ENCODE measurements at places on chromosomes 12 and 14. TPM values are rescaled to one million over a fixed set of nuclear protein-coding genes. Genes with fewer than 3 reads are reported as not detected.

- peak overlapping the region; percentile 70 for H3K4me3 ChIP-seq
- peak; percentile 69 for DNase-seq
- H3K27ac ChIP-seq, result no peak overlapping the region
Measured at GRCh38 chr14:61188978-61189808, 91.9 kb downstream of the TMEM30B start.

DNA sequence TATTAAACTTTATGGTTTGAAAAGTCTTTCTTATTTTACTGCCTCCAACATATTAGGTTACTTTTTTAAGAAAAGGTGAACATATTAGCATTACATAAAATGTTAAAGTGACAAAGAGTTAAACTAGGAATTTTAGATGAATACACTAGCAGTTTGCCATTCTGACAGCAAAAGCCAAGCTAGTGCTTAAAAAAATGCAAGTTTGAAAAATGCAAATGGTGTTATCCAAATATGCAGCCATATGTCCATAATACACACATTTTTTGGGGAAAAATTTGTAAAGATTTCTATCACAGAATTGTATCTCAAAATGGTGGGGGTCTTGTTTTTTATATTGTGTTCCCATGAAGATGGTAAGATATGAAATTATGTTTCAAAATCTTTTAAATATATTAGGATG, 466.1 kb downstream of the FOXG1 start:
- H3K4me3 ChIP-seq, result no peak overlapping the region
- no peak overlapping the region for H3K27ac ChIP-seq
- no peaks in the 10 kb centered on the region for H3K27me3 ChIP-seq
- no peak for DNase-seq

DNA sequence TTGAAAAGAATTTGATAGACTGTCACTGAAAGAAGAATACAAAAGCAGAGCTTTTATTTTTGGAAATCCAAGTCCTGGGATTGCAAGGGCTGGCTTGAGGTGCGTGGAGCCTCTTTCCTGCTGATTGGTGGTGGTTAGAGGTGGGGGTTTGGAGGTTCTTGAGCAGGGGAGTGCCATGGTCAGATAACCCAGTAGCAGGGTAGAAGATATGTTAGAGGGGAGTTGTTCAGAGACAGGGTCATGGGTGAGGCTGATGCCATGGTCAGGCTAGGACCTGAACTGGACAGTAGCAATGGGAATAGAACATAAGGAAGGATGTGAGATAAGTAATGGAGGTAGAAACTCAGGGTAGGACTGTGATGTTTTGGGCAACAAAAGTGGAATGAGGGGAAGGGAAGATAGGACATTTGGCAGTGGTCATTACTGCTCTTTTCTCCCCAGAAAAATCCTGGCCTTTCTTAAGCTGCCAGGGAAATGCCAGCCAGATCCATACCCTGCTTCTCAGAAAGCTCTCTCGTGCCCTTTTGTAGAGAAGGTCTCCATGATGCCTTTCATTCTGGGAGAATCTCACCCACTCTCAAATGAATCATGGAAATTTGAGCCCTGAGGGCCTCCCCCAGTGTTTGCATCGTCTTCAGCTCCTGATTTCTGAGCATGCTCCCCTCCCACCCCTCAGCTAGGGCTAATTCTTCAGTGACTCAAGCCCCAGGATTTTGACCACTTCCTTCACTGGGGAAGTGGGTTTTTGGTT, 9.5 kb downstream of the EMP1 start:
- peak overlapping the region; percentile 50 for H3K27ac ChIP-seq
- no peaks in the 10 kb centered on the region for H3K36me3 ChIP-seq
- peaks cover 60% of the 10 kb centered on the region for H3K4me1 ChIP-seq
- DNase-seq, result peak; percentile 71

DNA sequence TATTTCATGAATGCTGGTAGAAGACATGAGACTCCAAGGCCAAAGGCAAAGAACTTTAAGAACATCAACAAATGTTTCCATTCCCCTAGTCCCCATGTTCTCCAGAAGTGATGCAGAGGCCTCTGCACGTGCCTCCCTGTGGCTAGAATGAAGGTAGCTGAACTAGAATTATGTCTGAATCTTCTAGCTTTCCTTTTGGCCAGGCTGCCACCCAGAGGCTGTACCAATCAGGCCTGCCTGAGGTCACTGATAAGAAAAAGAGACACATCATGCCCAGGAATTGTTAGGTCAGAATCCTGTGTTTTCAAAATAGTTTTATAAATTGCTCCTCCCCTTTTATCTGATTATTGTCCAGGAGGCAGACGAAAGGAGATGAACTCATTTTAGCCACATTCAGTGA, 188.0 kb upstream of the SLC16A7 start:
- no peak overlapping the region for H3K27ac ChIP-seq
- H3K4me3 ChIP-seq, result no peak overlapping the region
- no peak for DNase-seq
- H3K27me3 ChIP-seq, result peaks cover 2% of the 10 kb centered on the region

- DNase-seq, result no peak
- peaks cover 17% of the 10 kb centered on the region for H3K36me3 ChIP-seq
- peaks cover 73% of the 10 kb centered on the region for H3K27me3 ChIP-seq
- H3K4me3 ChIP-seq, result no peak overlapping the region
- no peak overlapping the region for H3K27ac ChIP-seq
Measured at GRCh38 chr14:56810836-56811592, 735 bp upstream of the OTX2 start.

DNA sequence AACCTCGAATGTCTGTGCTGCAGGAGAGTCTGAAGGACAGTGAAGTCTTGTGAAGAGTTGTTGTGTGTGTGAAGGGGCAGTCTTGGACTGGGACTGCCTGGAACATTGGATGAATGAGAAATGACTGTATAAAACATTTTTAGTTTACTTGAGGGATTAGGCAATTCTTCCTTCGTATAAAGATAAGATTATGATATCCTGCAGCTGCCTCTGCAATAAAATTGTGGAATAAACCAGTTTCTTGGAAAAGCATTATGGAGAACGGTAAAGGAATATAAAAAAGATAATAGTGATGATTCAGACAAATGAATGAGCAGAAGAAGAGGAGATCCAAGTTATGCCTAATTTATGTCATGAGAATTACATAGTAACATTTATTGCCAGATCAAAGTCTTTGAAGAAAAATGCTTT, 30.9 kb upstream of the LUM start:
- no peaks in the 10 kb centered on the region for H3K27me3 ChIP-seq
- no peaks in the 10 kb centered on the region for H3K36me3 ChIP-seq
- no peaks in the 10 kb centered on the region for H3K4me1 ChIP-seq
- DNase-seq, result no peak
- no peak overlapping the region for H3K27ac ChIP-seq

GRCh38 chr12:64097366-64098105, 124.6 kb downstream of the KICS2 start:
- peaks cover 13% of the 10 kb centered on the region for H3K27me3 ChIP-seq
- H3K27ac ChIP-seq, result no peak overlapping the region
- no peaks in the 10 kb centered on the region for H3K4me1 ChIP-seq
- no peak overlapping the region for H3K4me3 ChIP-seq

GRCh38 chr12:92414170-92415070, 268.8 kb upstream of the BTG1 start:
- no peaks in the 10 kb centered on the region for H3K36me3 ChIP-seq
- no peak overlapping the region for H3K4me3 ChIP-seq
- no peaks in the 10 kb centered on the region for H3K27me3 ChIP-seq
- H3K27ac ChIP-seq, result peak overlapping the region; percentile 9
- peaks cover 12% of the 10 kb centered on the region for H3K4me1 ChIP-seq

- H3K4me3 ChIP-seq, result no peak overlapping the region
- no peak for DNase-seq
- H3K27ac ChIP-seq, result peak overlapping the region; percentile 57
- H3K4me1 ChIP-seq, result peaks cover 95% of the 10 kb centered on the region
- peaks cover 12% of the 10 kb centered on the region for H3K36me3 ChIP-seq
- no peaks in the 10 kb centered on the region for H3K27me3 ChIP-seq
Measured at GRCh38 chr14:91380610-91381371, 36.8 kb downstream of the CCDC88C start.

DNA sequence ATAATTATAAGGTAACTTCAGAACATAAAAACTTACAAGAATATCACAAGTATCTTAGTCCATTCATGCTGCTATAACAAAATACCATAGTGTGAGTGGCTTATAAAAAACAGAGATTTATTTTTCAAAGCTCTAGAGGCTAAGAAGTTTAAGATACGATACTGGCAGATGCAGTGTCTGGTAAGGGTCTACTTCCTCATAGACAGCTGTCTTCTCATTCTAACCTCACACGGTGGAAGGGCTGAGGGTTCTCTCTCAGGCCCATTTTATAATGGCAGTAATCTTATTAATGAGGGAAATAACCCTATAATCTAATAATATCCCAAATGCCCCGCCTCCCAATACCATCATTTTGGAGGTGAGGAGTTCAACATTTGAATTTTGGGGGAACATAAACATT, 23.7 kb upstream of the OSBPL8 start:
- H3K27ac ChIP-seq, result no peak overlapping the region
- no peak for DNase-seq
- peaks cover 1% of the 10 kb centered on the region for H3K4me1 ChIP-seq
- no peak overlapping the region for H3K4me3 ChIP-seq

- no peaks in the 10 kb centered on the region for H3K36me3 ChIP-seq
- DNase-seq, result no peak
- H3K27ac ChIP-seq, result no peak overlapping the region
- no peaks in the 10 kb centered on the region for H3K27me3 ChIP-seq
Measured at GRCh38 chr14:32007755-32008362, 69.2 kb upstream of the ARHGAP5 start.

DNA sequence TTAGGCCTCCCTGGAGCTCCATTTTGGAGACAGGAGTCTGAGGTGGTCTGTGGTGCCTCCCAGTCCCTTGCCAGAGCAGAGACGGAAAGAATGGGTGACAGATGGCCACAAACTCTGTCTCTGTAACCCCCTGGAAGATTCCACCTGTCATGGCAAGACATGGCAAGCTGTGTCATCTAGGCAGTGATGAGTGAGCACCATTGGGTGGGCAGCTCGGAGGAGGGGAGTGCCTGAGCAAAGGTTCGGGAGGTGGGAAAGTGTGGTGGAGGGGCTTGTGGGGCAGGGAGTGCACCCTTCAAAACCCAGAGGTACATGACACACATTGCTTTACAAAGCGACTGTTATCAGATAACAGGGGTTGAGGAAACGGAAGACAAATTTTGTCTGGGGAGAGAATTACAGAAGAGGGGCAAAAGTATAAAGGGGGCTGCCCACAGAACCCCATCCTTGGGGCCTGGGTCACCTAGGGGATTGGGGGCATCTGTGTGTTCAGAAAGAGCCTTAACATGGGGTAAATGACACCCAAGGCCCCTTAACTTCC, 3.5 kb downstream of the RIN3 start:
- H3K27me3 ChIP-seq, result peaks cover 1% of the 10 kb centered on the region
- H3K27ac ChIP-seq, result no peak overlapping the region
- peaks cover 10% of the 10 kb centered on the region for H3K4me1 ChIP-seq
- no peak for DNase-seq
- H3K4me3 ChIP-seq, result no peak overlapping the region

GRCh38 chr14:91388551-91388975, 29.1 kb downstream of the CCDC88C start:
- peak overlapping the region; percentile 35 for H3K4me3 ChIP-seq
- peaks cover 84% of the 10 kb centered on the region for H3K4me1 ChIP-seq
- peaks cover 11% of the 10 kb centered on the region for H3K36me3 ChIP-seq
- H3K27ac ChIP-seq, result peak overlapping the region; percentile 83
- no peaks in the 10 kb centered on the region for H3K27me3 ChIP-seq

- H3K27me3 ChIP-seq, result no peaks in the 10 kb centered on the region
- H3K4me3 ChIP-seq, result no peak overlapping the region
- no peaks in the 10 kb centered on the region for H3K36me3 ChIP-seq
- no peak for DNase-seq
- H3K4me1 ChIP-seq, result no peaks in the 10 kb centered on the region
Measured at GRCh38 chr14:83289896-83290295, 1756.2 kb upstream of the SEL1L start.

DNA sequence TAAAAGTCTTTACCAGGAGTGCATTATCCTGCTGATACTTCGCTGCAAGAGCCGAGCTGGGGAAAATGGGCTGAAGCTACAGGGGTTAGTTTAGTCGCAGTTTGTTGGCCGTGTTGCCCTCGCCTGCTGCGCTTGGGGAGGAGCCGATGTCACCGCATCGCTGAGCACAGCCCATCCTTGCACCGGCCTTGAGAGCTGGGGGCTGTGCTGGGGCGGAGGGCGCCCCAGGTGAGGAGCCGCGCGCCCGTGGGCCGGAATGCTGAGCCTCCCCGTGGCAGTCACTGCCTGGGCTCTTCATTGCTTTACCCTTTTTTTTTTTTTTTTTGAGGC, 50.0 kb downstream of the ADGRD1 start:
- no peak overlapping the region for H3K4me3 ChIP-seq
- DNase-seq, result no peak
- no peaks in the 10 kb centered on the region for H3K36me3 ChIP-seq
- no peaks in the 10 kb centered on the region for H3K4me1 ChIP-seq
- H3K27me3 ChIP-seq, result peaks cover 7% of the 10 kb centered on the region

DNA sequence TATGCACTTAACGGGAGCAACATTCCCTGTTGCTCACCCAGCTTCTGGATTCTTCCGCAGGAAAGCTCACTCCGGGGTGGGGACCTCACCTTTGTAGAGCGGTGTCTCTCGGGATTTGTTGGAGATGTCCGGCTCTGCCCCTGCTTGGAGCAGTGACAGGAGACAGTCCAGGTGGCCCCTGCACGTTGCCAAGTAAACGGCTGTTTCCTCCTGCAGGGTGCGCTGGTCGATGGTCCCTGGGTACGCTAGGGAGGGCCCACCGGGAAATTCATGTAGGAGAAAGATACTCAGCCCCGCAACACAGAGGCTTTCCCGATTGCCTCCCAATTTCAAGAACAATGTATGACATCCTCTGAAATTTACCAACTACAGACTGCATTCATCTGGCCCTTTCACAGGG, 23.1 kb downstream of the ASB2 start:
- H3K27ac ChIP-seq, result peak overlapping the region; percentile 70
- H3K4me3 ChIP-seq, result peak overlapping the region; percentile 83
- H3K27me3 ChIP-seq, result no peaks in the 10 kb centered on the region

DNA sequence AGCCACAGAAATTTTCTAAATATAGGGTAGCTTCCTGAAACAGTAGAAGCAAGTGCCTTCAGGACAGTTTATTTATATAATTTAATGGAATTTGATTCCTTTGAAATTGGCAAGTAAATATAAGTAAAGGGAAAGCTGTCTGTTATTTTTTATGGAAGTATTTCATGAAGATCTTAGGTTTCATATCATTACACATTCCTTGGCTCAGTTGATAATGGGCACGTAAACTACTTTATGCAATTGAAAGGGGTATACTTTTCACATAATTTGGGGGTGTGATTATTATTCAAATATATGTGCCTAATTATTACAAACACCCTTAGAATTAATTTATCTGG, 71.1 kb upstream of the RAP1B start:
- no peaks in the 10 kb centered on the region for H3K27me3 ChIP-seq
- no peaks in the 10 kb centered on the region for H3K36me3 ChIP-seq
- H3K4me3 ChIP-seq, result no peak overlapping the region
- H3K4me1 ChIP-seq, result peaks cover 43% of the 10 kb centered on the region
- DNase-seq, result no peak

GRCh38 chr12:81365284-81365683, 287.4 kb downstream of the ACSS3 start:
- no peak overlapping the region for H3K4me3 ChIP-seq
- no peak overlapping the region for H3K27ac ChIP-seq
- H3K4me1 ChIP-seq, result no peaks in the 10 kb centered on the region
- H3K36me3 ChIP-seq, result no peaks in the 10 kb centered on the region

GRCh38 chr12:126668961-126669360, 1598.0 kb upstream of the TMEM132C start:
- H3K27me3 ChIP-seq, result no peaks in the 10 kb centered on the region
- H3K4me3 ChIP-seq, result no peak overlapping the region
- no peak for DNase-seq
- H3K36me3 ChIP-seq, result no peaks in the 10 kb centered on the region

GRCh38 chr14:20498622-20499021, 6.7 kb upstream of the RNASE10 start:
- H3K36me3 ChIP-seq, result no peaks in the 10 kb centered on the region
- H3K27ac ChIP-seq, result peak overlapping the region; percentile 5
- no peak for DNase-seq

GPR162 gene
- total RNA-seq, result 0.31 TPM

Data from activated CD4-positive, alpha-beta memory T cell treated with anti-CD3 and anti-CD28 coated beads for 36 hours (primary cell).